ENCODE measurements at places on chromosomes 7 and 10. TPM values are rescaled to one million over a fixed set of nuclear protein-coding genes. Genes with fewer than 3 reads are reported as not detected.

DNA sequence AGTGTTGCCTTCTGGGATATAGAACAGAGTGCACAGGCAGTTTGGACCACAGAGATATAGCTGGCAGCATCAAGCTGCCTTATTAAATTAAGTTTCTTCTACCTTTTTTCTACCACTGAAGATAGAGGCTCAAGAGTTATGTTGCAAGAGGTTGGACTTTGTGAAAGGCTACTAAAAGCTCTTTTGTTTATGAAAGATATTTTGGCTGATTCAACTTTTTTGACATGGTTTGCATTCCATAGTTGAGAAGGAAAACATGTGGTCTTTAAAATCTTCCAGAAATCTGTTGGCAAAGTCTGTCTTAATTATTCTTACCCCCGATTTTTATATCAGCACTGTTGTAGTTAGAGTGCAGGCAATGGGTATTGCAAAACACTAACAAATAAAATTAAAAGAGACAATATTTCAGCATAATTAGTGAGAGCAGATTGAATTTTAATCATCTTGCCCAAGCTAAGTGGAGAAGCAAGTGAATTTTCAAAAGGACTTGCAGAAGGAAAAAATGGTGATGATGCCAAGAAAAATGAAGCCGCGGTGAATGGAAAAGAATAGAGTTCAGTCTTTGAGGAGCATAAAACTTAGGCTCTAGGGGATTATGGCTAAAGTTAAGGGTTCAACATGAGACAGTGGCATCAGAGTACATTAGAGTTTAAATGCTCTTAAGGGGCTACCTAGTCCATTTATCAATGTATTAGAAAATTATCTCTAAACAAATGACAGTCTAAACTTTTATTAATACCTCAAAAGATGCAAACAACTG is 450.9 kb upstream of the CNTNAP2 start:
- no peak for DNase-seq

- DNase-seq = peak; percentile 91
Measured at GRCh38 chr7:2478399-2478785, 2.2 kb upstream of the GRIFIN start.

- DNase-seq = no peak
Measured at GRCh38 chr10:36188080-36188453, 546.0 kb upstream of the FZD8 start.

- DNase-seq = no peak
Measured at GRCh38 chr7:141356161-141356560, 195.0 kb upstream of the AGK start.

GRCh38 chr7:98651760-98652159 is 34.7 kb downstream of the NPTX2 start:
- DNase-seq = peak; percentile 51

DNA sequence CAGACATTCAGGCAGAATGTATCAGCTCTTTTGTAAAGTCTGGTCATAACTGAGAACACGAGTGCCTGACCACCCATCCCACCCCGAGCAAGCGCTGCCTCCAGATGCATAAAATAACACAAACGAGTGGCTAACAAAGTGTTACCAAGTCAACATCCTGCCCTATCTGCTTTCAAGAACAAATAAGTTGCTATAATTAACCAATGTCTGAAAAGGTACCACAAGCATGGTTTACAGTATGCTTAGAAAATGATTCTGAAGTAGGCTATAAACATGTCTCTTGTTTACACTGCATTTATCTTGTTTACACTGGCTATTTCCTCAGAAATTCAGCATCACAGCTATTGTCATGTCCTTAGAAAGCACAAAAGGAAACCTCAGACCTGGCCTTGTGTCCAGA is 49.5 kb downstream of the PIK3AP1 start:
- DNase-seq = no peak

The SPAG6 gene
- not detected for total RNA-seq

The ZNF736 gene
- total RNA-seq = 15.7 TPM

The TRA2A gene
- 51.1 TPM for total RNA-seq

The ATG9B gene
- total RNA-seq = not detected

All from posterior vena cava (tissue), 2 donors.